ENCODE measurements at places on chromosomes 2 and 18.

DNA sequence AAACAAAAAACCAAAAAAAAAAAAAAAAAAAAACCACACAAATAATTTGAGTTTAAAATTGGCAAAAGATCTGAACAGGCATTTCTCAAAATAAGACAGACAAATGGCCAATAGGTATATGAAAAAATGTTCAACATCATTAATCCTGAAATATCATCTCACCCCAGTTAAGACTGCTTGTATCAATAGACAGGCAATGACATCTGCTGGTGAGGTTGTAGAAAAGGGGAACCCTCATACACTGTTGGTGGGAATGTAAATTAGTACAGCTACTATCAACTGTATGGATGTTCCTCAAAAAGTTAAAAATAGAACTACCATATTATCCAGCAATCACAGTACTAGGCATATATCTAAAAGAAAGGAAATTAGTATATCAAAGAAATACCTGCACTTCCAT, 523.1 kb downstream of the XIRP2 start:
- DNase-seq: no peak

- DNase-seq: no peak
These were observed 868 bp downstream of the HSBP1L1 start for GRCh38 chr18:79965119-79965902.

DNA sequence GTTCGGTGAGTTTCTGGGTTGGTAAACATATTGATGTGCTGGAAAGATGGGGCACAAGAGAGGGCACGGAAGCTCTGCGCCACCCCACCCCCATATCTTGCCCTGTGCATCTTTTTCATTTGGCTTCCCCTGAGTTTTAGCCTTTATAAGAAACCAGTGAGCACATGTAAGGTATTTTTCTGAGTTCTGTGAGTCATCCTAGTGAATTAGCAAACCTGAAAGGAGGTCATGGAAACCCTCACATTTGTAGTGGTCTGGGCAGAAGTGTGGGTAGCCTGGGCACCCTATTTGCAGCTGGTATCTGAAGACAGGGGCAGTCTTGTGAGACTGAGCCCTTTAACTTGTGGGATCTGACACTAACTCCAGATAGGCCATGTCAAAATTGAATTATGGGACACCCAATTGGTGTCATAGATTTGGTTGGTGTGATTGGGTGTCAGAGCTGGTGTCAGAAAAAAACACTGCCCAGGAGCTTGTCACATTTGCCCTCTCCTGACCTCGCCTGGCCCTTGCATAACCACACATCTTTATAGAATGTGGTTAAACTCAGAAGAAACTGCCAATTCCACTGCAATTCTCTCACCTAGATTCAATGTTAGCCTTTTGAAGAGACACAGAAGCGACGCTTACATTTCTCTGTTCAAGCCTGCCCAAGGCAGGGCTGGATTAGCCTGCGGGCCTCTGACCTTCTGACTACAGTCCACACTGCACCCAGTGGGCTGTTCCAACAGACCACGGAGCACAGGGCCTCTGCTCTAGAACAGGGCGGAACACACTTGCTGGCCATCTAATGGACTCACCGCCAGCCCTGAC, 12.0 kb upstream of the GALM start:
- peak; percentile 40 for DNase-seq

GRCh38 chr18:28005164-28005563, 171.8 kb downstream of the CDH2 start:
- DNase-seq: no peak

DNA sequence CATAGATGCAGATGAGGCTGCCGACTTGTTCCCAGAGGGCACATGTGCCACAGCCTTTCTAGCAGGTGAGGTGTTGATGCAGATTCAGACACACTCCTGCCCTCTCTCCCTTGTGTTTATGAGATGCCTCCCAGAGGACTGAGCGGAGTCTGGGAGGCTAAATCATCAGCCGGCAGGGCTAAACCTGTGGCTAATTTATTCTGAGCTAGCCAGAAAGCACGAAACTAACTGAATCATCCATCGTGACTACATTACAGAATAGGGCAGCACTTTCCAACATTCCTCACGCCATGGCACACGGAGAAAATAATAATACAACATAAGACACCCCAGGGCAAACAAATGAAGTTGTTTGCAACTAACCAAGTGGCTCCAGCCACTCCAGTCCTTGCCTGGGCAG, 101.7 kb upstream of the FZD7 start:
- DNase-seq: no peak

- DNase-seq: peak; percentile 79
These were observed 1.9 kb downstream of the PTMA start for GRCh38 chr2:231709981-231710798.

- no peak for DNase-seq
These were observed 27.0 kb downstream of the SKA1 start for GRCh38 chr18:50401888-50402287.

- DNase-seq: no peak
These were observed 2.0 kb upstream of the ITGA6 start for GRCh38 chr2:172425336-172425735.
